ENCODE measurements at places on chromosomes 7 and 10. TPM values are rescaled to one million over a fixed set of nuclear protein-coding genes. Genes with fewer than 3 reads are reported as not detected.

Gene WDR86
- total RNA-seq, result 0.37 TPM

Gene SAMD9
- 3.5 TPM for total RNA-seq

Gene TAS2R5
- total RNA-seq, result not detected

Gene CASD1
- 17.6 TPM for total RNA-seq

DNA sequence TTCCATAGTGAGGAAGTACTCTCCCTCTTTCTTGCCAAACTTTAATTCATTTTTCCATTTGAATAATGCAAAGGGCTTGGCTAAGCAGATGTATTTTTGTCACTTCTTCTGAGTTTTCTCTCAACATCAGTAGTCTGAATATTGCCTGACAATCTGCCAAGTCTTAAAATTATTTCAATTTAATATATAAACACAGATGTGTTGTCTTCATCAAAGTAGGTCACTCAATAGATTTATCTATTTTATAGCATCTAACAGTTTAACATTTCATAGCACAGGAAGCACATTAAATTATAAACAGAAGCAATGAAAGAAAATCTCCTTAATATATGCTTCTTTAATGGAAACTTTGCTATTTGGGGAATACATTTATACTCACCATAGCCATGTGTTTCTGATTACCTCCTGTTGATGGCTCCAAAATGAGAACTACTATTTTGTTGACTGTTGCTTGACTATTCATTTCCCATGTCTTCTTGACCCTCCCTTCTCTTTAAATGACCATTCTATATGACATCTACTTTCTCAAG is 4.5 kb downstream of the CPED1 start:
- no peak for DNase-seq

DNA sequence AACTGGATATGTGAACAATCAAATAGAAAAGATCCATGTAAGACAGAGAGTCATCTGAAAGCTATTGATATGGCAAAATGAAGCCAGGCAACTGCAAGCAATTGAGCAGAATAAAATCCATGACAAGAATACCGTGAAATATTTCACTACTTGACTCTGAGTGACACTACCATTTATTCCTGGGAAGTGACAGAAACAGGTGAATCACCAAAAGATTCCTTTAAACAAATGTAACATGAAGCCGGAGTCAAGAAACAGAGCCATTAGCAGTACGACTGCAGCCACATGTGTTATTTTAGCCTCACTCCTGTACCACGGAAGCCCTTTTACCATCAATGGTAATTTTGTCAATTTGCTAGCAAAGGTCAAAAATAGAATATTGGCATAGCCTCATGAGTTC is 197.7 kb upstream of the POT1 start:
- no peak for DNase-seq

DNA sequence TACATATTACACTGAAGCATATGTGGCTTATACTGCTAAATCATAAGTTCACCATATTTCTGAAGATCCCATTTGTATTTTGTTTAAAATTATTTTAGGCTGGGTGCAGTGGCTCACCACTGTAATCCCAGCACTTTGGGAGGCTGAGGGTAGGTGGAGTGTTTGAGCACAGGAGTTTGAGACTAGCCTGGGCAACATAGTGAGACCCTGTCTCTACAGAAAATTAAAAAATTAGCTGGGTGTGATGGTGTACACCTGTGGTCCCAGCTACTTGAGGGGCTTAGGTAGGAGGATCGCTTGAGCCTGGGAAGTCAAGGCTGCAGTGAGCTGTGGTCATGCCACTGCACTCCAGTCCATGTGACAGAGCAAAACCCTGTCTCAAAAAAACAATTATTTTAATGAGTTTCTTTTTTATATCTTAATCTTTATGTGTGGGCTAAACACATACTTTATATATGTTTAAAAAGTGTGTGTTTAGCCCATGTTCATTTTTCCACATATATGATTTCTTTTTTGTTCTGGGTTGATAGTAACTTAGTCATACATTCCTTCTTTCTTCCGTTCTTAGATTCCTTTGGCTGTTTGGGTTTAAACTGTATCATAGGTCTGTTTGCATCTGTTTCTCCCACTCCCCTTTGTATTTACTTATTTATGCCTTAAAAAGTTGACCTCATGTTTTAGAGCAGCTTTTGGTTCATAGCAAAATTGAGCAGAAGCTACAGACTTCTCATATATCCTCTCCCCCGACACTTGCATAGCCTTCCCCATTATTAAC is 33.5 kb downstream of the RSBN1L start:
- no peak for DNase-seq

GRCh38 chr10:117162093-117163060 is 24.3 kb upstream of the VAX1 start:
- DNase-seq, result no peak

GRCh38 chr7:157090485-157091165 is 48.1 kb upstream of the UBE3C start:
- no peak for DNase-seq

- no peak for DNase-seq
Observed at GRCh38 chr7:73489976-73490375, 32.1 kb downstream of the BAZ1B start.

Data from left ventricle myocardium superior (tissue), 1 donor.